ENCODE measurements at places on chromosomes 11 and 22.

DNA sequence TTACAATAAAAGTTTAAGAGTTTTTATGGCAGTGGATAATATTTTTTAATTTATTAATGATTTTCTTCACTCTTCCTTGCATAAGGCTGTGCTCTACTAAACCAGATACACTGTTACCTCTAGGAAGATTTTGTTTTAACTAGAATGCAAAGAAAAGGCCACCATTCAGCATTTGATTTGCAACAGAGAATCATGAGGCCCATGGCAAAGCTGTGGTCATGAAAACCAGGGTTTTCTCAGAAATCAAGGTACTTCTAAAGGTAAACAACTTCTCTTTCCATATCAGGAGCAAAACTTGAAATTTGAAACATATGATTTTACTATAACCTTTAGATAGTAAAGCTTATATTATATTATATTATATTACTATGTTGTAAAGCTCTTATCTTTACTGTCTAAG lies 94.4 kb downstream of the FAM76B start:
- no peak for DNase-seq

DNA sequence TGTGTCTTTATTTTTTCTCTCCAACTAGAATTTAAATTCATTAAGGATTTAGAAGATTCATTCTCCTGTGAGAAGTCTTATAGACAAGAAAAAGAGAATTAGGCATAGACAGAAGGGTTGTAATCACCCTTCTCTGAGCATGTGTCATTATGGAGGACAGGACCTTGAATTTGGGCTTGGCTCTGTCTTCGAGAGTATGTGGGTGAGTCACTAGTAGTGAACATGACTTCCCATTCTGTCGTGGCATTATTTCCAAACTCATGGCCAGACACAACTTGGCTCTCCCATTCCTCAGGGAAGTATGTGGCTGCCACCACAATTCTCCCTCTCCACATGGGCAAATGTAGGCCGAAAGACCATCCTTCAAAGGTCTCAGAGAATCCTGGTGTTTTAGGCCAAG lies 14.3 kb upstream of the ANKK1 start:
- no peak for DNase-seq

GRCh38 chr11:13923182-13923581 lies 39.3 kb upstream of the SPON1 start:
- DNase-seq = no peak

DNA sequence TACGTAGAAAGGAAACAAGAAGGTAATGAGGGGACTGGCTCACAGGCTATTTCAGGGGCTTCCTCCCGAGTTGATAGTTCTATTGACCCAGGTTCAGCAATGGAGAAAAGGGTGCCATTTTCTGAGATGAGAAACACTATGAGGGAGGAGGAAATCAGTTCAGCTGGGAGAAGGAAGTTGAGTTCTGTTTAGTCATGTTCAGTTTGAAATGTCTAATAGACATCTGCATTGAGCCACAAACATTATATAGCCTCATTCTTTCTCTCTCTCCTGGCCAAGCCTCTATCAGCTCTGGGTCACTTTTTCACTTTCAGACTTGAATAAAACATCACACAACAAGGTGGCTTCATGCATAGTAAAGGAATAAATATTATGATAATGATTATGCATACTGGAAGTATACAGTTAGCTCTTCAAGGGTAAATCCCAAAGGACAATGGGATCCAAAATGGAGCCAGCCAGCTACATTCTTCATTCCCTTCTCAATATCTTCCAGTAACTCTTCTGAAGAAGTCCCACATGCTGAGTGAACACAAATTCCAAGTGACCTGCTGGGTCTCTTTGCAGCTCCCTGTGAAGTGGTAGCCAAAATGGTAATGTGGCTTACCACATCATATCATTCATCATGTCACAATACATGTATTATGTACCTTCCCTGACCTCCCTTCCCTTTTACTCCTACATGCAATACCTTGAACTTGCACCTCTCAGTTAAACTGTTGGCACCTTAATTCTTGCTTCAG lies 80.9 kb upstream of the CD44 start:
- no peak for DNase-seq

DNA sequence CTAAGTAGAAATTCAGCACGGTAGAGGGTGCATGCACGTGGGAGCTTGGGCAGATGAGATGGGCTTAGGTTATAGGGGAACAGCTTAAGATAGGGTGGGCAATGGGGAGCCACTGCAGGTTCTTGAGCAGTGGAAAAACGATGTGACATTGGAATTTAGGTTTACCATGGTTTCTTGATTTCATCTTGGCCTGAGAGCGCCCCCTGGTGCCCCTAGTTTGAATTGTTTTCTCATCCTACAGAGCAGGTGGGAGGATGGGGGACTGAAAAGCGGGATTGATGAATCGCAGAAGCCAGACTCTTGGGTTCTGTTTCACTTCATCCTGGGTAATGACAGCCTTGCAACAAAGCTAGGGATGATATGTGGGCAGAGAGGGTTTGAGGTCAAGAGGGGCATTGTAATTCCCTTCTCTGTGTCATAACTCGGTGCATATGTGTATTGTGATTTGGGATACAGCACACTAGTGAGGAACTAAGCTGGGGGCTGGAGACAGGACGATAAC lies 6.7 kb upstream of the MCAM start:
- DNase-seq = peak; percentile 65

DNA sequence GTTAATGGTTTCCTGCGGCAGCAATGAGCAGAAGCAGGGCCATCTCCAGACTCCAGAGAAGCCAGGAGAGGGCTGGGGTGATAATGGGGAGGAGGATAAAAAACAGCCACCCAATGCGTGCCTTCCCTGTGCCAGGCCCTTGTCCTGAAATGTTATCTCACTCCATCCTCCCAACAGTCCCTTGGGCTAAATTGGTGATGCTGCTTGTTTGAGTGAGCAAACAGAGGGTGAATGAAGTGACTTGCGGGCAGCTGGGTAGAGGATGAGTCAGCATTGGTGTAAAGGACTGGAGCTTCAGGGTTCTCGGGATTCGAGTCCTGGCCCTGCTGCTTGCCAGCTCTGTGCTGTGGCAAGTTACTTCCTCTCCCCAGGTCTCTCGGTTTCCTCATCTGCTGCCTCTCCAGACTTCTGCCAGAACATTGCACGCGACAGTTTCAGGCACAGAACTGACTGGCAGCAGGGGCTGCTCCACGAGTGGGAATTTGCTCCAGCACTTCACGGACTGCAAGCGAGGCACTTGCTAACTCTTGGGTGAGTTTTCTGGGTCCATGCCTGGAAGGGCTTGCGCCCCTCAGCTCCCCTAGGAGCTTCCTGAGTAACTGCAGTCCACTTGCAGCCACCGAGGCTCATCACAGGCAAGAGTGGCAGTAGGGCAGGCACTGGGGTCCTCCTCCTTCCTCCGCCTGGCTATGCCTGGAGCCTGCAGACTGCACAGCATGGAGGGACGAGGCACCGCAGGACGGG lies at the start of gene P2RY6:
Gene P2RY6 (plus strand): TSS at position 403 of the 744 bp plus-strand sequence. CDS start 24,181 bp downstream, outside the sequence.
- no peak for DNase-seq

GRCh38 chr11:113270080-113270479 lies 44.3 kb upstream of the TTC12 start:
- no peak for DNase-seq

DNA sequence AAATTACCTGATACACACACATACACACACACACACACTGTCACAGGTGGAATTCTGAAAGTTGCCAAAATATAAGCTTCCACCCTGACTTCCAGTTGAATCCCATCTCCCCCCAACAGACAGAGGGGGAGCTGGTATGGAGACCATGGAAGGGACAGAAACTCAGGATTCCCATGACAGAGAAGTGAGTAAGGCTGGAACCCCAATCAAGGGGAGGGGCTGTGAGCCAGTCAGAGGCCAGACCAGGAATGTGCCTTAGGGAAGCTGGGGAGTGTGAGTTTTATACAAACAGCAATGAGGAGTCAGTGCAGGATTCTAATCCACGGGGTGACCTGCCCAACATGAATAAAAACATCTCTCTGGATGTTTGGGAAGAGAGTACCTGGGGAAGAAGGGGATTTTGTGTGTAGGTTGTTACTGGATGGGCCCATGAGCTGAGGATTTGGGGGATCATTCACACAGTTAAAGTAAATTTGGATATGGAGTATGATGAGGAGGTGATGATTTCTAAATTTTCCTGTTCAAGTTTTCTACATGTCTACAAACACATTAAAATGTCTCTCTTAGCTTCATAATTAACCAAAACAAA lies 38.7 kb upstream of the TOP3B start:
- no peak for DNase-seq

DNA sequence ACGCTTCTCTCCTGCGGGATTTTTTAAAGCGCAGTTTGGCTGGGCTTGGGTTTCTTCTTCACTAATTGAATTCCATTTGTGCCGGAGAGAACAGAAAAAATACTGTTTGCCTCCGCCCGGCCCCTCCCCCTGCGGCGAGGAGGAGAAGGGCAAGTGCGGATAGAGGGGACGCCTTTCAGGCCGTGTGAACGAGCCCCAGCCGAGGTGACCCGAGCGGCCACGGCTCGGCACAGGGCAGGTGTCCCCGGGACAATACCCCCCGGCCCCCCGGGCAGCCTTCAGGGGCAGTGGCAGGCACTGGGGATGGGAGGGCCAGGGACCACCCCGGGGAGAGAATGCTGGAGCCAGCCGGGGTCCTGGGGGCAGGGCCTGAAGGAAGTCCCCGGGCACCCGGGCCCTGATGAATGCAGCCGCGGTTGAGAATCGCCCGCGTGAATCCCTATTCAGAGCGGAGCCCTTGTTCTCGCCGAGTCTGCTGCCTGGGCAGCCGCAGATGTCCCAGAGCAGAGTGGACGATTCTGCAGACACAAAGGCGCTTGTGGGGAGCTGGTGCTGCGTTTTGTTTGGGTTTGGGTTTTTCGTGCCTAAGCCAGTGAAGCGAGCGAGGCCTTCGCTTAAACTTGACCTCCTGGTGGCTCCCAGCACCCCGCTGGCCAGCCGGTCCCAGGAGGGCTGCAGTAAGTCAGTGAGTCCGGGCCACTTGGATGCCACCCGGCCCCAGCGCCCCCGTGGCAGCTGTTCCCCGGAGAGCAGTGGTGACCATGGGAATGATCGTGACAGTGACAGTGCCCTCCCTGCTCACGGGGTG lies 96.0 kb downstream of the WNT7B start:
- no peak for DNase-seq
